ENCODE measurements at places on chromosomes 1 and 21. TPM values are rescaled to one million over a fixed set of nuclear protein-coding genes. Genes with fewer than 3 reads are reported as not detected.

The PRKAA2 gene
- total RNA-seq, result 6.1 TPM

The PLA2G2C gene
- total RNA-seq, result 0.09 TPM

DNA sequence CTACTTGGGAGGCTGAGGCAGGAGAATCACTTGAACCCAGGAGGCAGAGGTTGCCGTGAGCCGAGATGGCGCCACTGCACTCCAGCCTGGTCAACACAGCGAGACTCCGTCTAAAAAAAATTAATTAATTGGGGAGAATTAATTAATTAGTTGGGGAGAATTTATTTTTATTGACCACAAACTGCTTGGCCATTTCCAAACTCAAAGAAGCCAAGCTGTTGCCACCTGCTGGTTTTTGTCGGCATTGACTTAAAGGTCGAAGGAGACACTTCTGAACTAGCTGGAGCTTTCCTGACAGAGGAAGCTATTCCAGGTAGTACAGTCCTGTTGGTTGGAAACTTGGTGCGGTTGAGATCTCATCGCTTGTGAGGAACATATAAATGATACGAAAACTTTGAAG lies 13.1 kb downstream of the MAP1LC3C start:
- DNase-seq, result no peak
- no peak overlapping the region for H3K4me3 ChIP-seq
- H3K36me3 ChIP-seq, result no peaks in the 10 kb centered on the region
- no peak overlapping the region for H3K27ac ChIP-seq
- H3K4me1 ChIP-seq, result peaks cover 8% of the 10 kb centered on the region

DNA sequence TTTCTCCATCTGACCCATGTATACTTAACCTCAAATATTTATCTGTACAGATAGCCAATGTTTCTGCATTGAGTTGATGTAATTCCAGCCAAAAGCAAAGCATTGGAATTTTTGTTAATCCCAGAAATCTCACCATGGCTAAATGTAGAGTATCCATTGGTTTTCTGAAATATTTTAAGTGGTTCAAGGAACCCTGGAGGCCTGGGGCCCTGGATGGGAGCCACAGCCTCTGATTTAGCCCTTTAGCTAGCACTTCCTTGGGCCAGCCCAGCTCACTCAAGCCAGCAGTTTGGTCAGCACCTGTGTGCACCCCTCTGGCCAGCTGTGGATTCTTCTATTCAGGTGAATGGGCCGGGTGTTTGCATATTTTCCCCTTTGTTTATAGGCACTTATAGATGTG lies 18.8 kb upstream of the EPS8L3 start:
- H3K27me3 ChIP-seq, result no peaks in the 10 kb centered on the region
- H3K27ac ChIP-seq, result no peak overlapping the region
- H3K36me3 ChIP-seq, result no peaks in the 10 kb centered on the region
- H3K4me1 ChIP-seq, result peaks cover 10% of the 10 kb centered on the region
- no peak overlapping the region for H3K4me3 ChIP-seq

DNA sequence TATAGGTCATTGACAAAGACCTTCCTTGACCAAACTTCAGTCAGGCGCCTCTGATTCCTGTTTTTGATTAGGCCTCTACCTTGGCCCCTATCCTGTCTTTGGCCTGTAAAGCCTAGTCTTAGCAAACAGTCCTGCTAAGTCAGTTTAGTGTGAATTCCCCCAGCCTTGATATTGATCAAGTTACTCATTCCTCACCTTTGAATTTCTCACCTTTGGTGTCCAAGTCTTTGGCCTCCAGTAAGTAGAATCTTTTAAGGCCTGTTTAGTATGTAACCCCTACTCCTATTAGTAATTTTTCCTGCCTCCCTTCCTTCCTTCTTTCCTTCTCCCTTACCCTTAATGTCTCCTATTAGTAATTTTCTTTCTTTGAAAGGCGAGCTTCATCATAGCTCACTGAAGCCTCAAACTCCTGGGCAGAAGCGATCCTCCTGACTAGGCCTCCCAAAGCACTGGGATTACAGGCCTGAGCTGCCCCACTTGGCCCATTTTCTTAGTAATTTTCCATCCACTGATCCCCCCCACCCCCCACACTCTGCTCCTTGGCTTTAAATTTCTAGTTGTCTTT lies 13.0 kb upstream of the ZNF692 start:
- DNase-seq, result peak; percentile 16
- no peak overlapping the region for H3K4me3 ChIP-seq
- no peaks in the 10 kb centered on the region for H3K4me1 ChIP-seq

GRCh38 chr1:29096231-29096886 lies 27.3 kb downstream of the TMEM200B start:
- no peak overlapping the region for H3K27ac ChIP-seq
- DNase-seq, result peak; percentile 38
- no peaks in the 10 kb centered on the region for H3K27me3 ChIP-seq
- no peaks in the 10 kb centered on the region for H3K4me1 ChIP-seq

GRCh38 chr1:109929588-109930251 lies 19.1 kb downstream of the CSF1 start:
- H3K36me3 ChIP-seq, result peaks cover 19% of the 10 kb centered on the region
- no peak overlapping the region for H3K4me3 ChIP-seq
- H3K27ac ChIP-seq, result peak overlapping the region; percentile 7
- H3K4me1 ChIP-seq, result peaks cover 7% of the 10 kb centered on the region

DNA sequence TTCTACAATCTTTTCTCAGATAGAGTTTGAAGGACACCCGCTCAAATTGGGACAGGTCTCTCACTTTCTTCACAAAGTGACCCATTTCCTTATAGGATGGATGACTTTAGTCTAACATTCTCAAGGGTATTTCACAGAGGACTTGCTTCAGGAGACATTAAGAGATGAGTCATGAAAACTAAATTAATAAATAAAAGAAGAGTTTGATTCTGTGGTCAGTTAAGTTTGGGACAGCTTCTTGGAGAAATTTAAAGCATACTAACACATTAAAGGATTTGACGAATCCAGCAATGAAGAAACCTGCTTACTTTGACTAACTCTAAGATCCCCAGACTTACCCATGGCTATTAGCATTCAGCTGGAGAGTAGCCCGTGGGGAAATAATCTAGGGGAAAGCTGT lies 95.6 kb upstream of the RAB3GAP2 start:
- no peaks in the 10 kb centered on the region for H3K27me3 ChIP-seq
- no peak for DNase-seq
- H3K4me3 ChIP-seq, result no peak overlapping the region
- no peaks in the 10 kb centered on the region for H3K4me1 ChIP-seq
